DMS 273 treated with DMSO at 0.1 percent for 48 hours (cell line): ENCODE measurements at places on chromosomes 1 and 21.

DNA sequence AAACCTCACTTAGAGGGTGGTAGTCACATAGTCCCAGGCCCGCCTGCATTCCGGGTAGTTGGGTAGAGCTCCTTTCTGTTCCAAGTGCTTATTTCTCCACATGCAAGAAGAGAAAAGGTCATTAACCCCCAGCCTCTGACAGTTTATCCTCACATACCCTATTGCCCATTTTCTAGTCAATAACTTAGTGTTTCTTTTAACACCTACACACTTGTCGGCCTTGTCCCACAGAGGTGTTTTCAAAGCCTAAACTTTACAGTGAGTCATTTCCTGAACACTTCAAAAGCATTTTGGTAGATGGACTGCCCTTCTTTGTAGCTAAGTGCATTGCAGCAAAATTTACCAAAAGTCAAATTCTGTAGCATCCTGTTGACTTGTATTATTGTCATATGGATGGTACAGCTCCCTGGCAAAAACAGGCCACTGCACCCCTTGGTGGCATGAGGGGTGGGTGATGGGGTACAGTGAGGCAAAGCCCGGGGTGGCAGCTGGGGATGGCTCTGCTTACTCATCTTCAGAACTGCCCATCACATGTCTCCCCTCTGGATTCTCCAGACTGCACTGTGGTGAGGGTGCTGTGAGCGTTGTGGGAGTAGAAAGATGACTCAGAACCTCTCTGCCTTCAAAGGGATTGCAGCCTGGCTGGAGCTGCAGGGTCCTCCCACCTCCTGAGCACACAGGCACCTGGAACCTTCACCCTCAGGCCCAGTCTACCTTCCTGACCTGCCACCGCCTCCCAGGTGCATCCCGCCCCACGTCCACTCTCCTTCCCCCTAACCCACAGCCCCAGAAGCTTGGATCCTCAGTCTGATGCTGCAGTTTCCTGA, 45.8 kb upstream of the DMRTB1 start:
- DNase-seq: no peak

GRCh38 chr1:161799792-161800191, 33.7 kb downstream of the ATF6 start:
- DNase-seq: no peak

- no peak for DNase-seq
Observed at GRCh38 chr1:8879922-8880676, 1.6 kb upstream of the ENO1 start.

GRCh38 chr1:931380-932172, 7.9 kb downstream of the SAMD11 start:
- no peak for DNase-seq

DNA sequence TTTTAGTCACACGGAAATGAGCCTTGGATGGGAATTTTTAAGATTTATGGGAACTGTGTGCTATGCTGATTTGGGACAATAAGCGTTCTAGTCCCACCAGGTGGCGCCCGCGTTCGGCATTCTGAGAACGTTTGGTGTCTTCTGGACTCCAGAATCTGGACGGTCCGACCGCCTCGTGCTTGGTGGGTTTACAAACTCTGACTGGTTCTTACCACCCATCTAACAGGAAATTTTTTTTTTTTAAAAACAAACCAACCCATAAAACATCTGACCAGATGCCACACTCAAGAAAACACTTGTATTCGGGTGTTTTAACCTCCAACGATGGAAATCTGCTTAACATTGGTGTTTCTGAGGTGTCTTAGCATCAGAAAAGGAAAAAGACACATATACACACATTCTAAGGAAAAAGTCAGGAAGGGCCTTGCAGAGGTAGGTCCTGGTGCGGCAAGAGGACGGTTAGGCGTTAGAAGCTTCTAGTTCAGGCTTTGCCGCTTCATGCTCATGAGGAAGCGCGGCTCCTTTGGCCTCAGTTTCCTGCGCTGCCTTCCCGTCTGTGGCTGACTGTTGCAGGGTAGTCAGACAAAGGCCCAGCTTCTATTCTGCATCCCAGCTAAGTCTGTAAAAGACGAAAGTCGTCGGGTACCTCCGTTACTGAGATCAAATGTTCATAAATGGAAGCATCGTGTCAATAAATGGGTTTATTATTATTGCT, 814 bp upstream of the DYRK3 start:
- peak; percentile 51 for DNase-seq

GRCh38 chr1:90204023-90204590, 209.2 kb downstream of the ZNF326 start:
- DNase-seq: no peak
